ENCODE measurements at places on chromosomes 11 and 22.

- DNase-seq: no peak
These were observed 103.2 kb downstream of the ETS1 start for GRCh38 chr11:128484172-128484571.

- no peak for DNase-seq
These were observed 565.7 kb downstream of the METTL15 start for GRCh38 chr11:28673691-28674432.

DNA sequence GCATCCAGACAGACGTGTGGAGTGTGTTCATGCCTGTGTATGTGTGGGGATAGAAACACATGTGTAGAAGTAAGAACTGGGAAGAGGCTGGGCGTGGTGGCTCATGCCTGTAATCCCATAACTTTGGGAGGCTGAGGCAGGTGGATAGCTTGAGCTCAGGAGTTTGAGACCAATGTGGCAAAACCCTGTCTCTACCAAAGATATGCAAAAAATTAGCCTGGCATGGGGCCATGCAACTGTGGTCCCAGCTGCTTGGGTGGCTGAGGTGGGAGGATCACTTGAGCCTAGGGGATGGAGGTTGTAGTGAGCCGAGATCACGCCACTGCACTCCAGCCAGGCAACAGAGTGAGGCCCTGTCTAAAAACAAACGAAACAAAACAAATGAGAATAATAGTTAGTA, 1166.6 kb downstream of the TBC1D22A start:
- no peak for DNase-seq

DNA sequence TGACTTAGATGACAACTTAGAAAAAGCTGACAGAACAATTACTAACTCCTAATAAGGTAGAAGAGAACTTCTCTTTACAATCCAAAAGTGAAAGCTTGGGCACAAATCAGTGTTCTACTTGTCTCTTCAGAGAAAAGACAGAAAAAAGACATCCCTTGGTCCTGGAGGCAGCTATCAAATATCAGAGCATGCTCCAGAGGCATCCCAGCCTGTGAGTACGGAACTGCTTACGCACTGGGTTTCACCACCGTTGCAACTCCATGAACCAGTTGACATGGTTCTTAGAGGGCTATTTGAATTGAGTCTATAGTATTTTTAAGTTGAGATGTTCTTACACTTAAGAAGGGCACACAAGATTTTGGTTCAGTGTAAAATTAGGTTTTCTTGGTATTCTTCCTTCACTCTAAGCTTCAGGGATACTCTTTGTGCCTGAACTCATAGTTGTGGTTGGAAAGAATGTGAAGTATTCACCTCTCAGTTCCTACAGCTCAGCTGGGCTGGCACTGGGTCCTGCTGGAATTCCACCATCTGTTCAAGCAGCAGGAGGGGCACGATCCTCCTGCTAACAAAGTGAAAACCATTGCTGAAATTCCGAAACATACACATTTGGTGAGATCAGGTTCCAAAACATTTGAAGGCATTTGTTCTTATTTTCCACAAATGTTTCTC, 6.3 kb downstream of the AKIP1 start:
- no peak for DNase-seq

GRCh38 chr11:17036666-17037658, 22.7 kb upstream of the PLEKHA7 start:
- no peak for DNase-seq

All from NCI-H526 treated with DMSO at 0.1 percent for 48 hours (cell line).